CD4-positive, alpha-beta T cell treated with Interferon alpha-2 for 1 hour (primary cell): ENCODE measurements at places on chromosomes 2 and 18.
A peak's percentile ranks its signal among the peaks of the same experiment; 100 is the strongest.

GRCh38 chr18:9494778-9495331, 19.5 kb downstream of the RALBP1 start:
- DNase-seq: peak; percentile 22

- DNase-seq: no peak
These were observed 1.0 kb downstream of the SPHKAP start for GRCh38 chr2:228180181-228181097.

DNA sequence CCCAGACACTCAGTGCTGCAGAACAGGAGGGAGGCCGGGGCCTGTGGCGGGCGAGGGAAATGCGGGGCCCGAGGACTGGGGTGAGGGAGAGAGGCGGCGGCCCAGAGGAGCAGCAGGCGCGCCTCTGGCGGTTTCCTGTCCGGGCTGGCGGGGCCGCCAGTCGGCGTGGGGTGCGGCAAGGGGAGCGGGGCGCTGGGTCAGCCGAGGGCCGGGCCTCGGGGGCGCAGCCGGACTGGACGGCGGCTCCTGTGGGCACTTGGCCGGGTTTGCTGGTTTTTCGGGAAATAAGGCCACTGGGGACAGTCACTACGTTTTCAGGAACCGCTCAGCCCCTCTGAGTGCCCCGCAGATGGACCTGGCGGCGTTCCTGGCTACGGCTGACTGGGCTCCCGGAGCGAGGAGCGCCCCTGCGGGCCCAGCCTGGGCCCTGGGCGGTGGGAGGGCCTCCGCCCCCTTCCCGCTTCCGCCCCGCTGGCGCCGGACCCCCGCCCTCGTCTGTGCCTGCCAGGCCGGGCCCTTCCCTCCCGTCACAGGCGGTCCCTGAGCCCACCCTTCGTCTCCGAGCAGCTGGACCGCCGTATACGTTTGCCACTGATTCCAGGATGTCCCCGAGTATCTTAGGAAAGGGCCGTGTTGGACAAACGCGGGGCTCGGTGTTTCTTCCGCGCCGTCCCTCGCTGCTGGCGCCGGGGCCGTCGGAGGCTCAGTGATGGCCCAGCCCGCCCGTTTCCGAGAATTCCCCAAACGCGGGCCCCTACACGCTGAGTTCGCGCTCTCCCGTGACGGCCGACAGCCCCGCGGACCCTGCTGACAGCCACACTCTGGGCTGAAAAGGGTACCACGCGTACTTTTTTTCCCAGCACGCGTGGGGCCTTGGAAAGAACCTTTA, 84.6 kb downstream of the FAM210A start:
- DNase-seq: no peak

DNA sequence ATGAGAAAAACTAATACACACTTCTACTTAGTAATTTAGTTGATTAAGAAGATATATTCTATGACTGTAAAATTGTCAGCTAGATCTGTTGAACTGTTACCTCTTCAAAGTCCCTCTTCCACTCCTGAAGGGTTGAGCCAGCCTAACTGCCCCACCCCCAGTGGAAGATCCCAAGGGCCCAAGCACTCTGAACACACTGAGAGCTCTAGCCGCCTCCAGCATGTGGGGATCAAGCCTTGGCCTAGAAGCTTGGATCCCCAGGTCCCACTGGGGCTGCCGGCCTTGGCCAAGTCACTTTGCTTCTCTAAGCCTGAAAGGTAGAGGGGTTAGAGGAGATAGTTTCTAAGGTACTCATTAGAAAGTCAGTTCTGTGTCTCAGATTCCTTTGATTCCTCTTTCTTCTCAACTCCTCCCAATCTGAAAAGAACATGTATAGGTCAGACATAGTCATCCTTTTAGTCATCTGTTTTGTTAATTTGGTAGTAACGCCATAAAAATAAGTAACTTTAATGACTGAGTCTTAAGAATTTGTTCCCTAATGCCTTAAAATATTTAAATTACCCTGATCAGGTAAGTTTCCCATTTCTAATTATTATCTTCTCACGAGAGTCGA, 5.6 kb downstream of the CPSF3 start:
- DNase-seq: no peak

DNA sequence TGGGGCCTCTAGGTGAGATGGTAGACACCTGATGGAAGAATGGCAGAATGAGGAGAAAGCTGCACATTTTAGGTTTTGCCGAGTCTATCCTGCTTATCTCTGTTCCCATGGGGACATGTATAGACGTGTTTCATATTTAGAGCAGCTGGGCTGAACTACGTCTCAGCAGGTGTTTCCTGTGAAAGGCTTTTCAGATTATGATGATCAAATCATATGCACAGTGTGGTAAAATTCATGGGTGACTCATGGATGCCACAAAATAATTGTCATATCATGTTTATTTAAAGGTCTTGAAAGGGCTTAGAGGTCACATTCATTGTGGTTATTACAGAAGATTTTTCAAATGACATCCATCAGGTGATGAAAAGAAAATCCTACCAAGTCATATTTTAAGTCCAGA, 90.5 kb downstream of the ICOS start:
- peak; percentile 12 for DNase-seq

DNA sequence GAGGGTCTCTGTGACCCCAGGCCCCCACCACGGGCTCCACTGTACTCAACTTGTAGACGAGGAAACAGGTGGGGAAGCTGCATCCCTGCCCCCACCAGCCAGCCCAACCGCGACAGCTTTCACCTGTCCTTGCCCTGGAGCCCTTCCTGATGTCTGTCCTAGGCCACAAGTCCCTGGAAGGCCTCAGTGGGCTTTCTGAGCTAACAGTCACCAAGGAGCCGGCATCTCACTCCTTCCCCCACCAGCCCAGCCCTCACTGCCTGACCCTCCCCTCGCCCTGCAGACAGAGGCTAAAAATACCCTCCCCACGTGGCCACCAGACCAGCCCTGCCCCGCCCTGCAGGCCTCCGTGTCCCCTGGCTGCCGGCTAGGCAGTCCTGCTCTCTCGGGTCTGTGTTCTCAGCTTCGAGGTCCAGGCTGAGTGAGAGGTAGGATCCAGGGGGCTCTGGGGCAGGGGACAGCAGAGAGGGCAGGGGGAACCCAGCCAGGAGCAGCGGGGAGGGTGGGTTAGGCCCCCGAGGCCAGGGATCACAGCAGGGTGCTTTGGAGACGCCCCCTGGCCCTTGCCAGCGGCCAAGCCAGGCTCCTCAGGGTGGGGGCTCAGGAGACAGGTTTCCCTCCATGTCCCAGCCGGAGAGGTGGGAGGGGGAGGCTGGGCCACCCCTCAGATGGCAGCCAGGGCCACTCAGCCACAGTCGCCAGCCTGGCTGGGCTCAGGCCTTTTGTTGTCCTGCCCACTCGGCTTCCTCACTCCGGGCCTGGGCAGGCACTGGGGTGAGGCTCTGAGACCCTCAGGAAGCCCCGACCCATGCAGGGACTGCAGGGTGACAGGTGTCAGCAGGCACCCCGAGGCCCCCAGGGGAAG, at the start of gene KLHL30:
Gene KLHL30 (plus strand): TSS at position 338 of the 865 bp plus-strand sequence. CDS start 2,087 bp downstream, outside the sequence.
- DNase-seq: no peak

DNA sequence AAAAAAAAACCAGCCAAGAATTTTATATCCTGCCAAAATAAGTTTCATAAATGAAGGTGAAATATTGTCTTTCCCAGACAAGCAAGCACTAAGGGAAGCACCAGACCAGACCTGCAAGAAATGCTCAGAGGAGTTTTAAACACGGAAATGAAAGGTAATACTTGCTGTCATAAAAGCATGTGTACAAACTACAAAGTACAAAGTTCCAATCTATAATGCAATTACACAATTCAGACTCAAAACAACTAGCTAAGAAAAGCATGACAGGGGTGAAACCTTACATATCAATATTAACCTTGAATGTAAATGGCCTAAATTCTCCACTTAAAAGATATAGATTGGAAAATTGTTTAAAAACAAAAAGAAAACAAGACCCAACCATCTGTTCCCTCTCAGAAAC, 45.0 kb upstream of the ASXL3 start:
- DNase-seq: no peak

DNA sequence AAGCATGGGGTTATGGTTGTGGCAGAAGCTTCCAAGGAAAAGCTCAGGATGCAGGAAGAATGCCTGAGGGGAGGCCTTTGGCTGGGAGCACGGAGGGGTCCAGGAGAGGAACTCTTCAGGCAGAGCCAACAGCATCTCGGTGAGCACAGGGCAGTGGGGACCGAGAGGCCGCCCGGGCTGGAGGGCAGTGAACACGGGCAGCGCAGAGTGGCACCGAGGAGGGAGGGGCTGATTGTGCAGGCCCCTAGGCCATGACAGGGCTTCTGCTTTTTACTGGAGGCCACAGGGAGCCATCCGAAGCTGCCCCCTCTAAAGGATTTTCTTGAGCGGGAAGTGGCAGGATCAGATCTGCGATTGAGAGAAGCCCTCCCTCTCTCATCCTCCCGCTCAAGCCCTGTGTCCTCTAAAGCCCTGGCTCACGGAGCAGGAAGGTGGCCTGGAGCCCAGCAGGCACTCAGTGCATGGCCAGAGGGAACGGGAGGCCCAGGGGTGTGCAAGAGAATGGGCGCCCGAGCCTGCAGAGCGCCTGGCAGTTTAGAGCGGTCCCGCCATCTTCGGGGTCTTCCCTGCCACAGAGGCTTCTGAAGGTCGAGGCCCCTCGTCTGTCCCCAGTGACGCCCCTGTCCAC, 110.0 kb upstream of the STON1 start:
- no peak for DNase-seq

- no peak for DNase-seq
These were observed 63.7 kb upstream of the CYRIA start for GRCh38 chr2:16729335-16729734.
